GM13976 (cell line): ENCODE measurements at places on chromosomes 11 and 22.

DNA sequence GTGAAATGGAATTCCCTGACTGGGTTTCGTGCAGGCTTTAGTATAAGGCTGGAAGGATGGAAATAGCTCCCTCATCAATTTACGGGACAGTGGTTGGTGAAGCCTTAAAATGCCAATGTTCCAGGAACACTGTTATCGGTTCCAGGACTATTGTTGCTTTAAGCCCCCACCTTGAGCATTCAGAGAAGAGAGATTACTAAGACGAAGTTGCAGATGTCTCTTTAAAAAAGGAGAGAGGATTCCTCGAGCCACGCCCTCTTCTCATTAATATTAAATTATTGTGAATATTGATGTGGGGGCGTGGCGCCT, 195 bp upstream of the CREB3L1 start:
- DNase-seq, result no peak

DNA sequence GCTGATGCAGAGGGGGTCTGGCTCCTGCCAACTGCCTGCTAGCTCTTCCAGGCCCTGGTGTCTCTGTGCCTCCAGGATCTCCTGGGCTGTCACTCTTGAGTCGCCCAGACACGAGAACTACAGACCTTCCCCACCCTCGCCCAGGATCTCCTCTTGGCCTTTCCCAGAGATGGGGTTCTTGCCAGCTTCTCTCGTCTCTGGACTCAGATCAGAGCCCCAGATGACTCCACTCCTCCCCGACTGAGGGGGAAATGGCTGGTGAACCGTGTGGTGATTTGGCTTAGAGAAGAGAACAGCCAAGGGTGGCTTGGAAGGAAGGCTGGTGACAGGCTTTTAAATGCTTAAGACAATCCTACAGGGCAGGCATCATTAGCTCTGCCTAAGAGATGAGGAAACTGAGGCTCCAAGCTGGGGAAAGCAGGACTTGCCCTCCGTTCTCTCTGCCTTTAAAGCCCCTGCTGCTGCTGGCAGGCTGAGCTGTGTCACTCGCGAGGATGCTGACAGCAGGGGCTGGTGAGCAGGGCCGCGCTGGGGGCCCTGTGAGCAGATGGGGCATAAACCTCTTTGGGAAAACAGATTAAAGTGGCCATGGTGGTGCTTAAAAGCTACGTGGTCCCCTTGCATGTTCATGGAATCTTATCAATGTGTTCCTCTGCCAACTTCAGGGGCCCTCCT, 90.3 kb upstream of the THY1 start:
- DNase-seq, result no peak

DNA sequence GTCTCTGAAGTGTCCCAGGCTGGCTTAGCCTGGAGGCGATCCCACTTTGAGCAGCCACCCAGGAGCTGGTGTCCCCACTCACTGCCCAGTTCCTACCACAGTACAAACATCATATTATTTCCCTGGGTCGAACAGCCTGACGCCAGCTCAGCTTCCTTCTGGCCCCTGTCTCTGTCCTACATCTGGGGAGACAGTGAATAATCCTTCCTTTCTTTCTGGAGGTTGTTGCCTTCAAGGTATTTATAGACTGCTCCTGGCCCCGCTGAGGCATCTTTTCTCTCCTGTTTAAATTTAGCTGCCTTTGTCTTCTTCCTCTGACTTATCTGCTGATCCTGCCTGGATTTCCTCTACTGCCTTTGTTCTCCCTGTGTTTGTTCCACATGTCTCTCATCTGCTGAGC, 56.8 kb upstream of the LRRC55 start:
- no peak for DNase-seq

DNA sequence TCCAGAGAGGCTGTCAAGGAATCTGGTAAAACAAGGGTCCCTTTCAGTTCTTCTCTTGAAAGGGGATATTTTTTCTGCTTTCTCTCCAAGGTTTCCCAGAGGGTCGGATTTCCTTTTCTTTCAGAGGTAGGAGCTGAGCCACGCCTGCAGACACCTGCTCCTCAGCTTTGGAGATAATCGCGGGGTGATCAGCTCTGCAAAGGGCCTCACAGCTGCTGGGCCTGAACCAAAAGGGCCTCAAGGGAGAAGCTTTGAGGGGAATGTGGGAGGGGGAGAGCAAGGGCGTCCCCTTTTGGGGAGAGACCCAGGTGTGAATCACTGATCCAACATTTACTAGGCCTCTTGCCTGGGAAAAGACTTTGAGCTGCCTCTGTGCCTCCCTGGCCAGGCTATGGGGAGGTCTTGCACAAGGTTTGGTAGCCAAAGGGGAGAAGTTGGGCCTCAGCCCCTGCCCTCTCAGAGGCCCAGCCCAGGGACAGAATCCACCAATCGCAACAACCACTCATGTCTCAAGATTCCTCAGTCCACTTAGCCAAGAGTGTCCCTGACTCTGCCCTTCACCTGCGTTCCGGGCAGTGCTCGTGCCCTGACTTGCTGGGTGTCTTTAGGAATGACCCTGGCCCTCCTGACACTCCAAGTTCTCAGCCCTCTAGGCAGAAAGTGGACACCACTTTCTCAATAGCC, 14.0 kb upstream of the TP53I11 start:
- DNase-seq, result no peak

DNA sequence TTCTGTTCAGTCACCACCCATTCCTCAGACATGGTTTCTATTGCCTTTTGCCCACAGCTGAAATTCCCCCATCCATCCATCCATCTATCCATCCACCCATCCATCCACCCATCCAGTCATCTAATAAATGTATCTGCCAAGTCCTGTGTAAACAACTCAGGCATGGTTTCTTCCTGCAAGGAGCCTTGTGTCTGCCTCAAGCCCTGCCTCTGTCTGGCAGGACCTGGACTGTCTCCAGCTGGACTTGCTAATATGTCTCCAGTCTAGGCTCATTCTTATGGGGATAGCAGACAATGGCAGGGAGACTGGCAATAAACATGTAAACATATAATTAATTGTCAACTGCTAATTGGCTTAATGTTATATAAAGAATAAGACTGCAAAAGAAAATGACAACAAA, 64.7 kb upstream of the AMPD3 start:
- no peak for DNase-seq

DNA sequence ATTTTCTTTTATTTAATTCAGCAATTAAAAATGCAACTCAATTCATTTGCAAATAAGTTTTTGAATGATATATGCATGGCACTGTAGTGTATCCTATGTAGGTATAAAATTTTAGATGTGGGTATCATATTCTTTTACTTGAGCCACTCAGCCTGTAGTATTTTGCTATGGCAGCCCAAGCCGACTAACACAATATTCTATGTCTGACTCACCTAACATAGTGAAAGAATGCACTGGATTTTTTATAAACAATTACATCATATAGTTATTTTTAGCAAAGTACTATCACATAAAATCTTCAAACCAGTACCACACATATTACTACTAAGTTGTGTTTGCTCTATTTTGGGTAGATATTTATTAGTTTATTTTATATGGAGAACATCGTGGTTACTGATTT, 21.9 kb upstream of the GRIA4 start:
- DNase-seq, result no peak

DNA sequence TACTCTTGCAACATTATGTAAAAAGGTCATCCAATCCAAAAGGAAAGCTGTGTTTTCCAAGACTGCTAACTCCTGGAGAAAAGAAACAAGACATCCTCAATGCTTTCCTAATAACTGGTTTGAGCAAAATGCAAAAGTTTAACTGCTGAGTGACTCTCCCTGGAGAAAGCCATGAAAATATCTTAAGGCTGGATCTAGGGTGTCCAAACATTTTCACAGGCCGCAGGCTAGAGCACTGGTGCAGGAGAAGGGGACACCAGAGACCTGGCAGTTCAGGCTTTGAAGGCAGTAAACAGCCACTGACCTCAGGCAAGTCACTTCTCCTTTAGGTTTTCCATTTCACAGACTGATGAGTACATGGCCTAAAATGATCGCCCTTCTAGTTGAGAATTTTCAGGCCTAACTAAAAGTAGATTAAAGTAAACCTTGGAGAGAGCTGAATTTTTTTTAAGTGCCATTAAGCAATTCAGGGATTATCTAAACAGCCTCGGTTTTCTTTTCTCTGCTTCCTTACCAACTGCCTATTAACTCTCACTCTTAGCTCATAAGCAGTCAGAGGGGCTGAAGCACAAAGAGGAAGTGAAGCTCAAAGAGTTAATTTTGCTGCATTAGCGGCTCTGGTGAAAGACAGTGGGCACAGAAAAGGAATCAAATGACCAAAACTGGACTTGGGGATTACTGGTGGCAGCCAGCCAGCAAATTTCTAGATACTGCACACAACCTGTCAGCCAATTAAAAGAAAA, 2.3 kb downstream of the CHKA start:
- DNase-seq, result peak; percentile 67

GRCh38 chr22:38623351-38623750, 32.8 kb downstream of the FAM227A start:
- no peak for DNase-seq

GRCh38 chr11:111586388-111586831, 15.8 kb upstream of the SIK2 start:
- peak; percentile 47 for DNase-seq

DNA sequence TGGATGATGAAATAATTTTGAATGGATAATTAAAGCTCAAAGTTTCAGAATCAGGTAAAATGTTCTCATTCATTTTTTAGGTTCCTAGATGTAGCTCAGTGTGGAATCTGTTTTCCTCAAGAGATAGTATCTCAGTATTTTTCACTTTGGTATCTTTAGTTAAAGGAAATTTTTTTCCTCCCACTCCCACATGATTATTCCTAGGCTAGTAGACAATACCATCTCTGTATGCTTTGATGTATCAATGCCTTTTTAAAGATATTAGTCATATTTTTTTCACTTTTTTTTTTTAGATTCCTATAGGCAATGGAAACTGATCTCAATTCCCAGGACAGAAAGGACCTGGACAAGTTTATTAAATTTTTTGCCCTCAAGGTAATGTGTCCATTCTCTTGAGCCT, 26.6 kb downstream of the ATG13 start:
- DNase-seq, result no peak

DNA sequence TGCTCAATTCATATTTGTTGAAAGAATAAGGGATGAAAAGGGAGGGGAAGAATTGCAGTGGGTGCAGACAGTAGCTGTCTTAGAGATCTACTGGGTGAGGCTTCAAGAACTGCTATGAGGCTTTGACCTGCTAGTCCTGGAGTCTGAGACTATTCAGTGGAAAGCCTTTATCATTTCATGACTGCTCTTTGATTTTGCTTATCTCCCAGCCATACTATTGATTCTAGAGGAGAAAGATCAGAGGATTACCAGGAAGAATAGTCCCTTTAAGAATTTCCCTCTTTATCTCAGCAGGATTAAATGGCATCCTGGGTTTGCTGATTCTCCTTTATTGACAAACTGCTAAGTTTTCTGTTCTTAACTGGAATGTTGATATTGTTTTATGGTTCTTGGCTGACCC, 107.5 kb upstream of the SORL1-AS1 start:
- DNase-seq, result no peak

- no peak for DNase-seq
These were observed 875.8 kb downstream of the BRD1 start for GRCh38 chr22:48951836-48952235.

GRCh38 chr22:37139762-37140161, 10.0 kb downstream of the IL2RB start:
- no peak for DNase-seq

DNA sequence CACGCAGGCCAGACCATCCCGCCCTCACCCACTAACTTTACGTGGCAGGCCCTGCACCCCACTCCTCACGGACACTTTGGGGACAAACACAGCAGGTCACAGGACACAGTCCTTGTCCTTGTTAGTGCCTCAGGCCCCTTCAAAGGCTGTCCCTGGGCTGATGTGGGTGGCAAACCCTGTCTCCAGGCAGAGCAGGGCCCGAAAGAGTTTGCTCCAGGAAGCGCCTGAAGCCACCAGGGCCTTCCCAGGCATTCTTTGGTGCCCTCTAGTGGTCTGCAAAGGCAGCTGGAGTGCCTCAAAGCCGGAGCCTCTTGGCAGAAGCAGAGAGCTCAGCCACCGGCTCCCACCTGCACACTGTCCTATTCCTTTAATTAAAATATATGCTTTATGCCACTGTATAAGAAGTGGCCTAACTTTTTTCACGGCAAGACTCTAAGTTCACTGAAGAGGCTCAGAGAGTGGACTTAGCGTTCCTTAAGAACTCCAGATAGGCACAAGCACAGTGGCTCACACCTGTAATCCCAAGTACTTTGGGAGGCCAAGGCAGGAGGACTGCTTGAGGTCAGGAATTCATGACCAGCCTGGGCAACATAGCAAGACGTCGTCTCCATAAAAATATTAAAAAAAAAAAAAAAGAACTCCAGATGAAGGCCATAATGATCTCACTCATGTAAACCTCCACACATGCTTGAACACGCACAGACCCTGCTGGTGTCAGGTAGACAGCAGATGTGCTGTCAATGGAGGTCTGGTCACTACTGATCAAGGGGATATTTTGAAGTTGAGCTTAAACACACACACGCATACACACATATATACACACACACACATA, 11.1 kb downstream of the TXN2 start:
- DNase-seq, result peak; percentile 87

DNA sequence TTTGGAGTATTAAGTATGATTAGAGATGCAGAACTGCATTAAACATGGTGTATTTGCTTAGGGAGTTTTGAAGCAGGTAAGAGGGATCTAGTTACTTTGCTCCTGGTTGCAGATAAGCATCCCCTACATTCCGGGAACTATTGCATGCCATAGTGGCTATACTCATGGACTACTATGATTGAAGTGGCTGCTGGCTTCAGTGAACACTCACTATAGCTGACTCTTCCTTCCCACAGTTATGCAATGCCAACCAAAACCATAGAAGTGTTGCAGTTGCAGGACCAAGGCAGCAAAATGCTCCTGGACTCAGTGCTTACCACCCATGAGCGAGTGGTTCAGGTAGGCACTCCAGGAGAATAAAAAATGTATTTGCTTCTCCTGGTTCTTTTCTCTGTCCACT, 17.0 kb downstream of the COA4 start:
- no peak for DNase-seq

DNA sequence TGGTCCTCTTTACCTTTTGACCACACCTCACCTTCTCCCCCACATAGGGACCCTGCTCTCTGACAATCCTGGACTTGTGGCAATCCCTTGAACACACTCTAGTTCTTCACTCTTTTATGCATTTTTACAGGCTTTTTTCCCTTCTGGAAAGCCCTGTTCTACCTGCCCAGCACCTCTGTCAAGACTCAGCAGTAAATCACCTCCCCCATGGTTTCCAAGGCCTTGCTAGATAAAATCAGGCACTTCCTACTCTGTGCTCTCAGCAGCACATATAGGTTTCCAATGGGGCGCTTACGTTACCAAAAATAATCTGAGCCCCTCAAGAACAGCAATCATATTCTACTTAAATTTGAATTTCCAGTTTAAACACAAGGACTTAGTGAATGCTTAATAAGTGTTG, 53.9 kb downstream of the ETS1 start:
- DNase-seq, result no peak

GRCh38 chr11:18731441-18731840, 5.5 kb upstream of the IGSF22 start:
- no peak for DNase-seq

DNA sequence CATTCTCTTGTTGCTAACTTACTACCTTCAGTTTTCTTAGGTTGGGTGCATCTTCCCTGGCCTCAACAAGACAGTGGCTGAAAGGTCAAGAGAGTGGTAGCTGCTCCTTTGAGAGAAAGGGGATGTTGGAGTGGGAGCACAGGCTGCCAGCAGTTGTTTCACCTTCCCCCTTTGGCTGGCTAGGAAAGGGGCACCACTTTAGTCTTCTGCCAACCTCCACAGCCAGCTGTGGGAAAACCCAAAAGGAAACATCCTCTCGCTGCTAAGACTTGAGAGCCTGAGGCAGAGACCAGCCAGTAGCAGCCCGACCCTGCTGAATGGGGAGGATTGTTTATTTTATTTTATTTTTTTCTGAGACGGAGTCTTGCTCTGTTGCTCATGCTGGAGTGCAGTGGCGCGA, 34.4 kb downstream of the MARK2 start:
- DNase-seq, result no peak

- DNase-seq, result no peak
These were observed 312.7 kb downstream of the SOX6 start for GRCh38 chr11:16043617-16044016.
